ENCODE measurements at places on chromosomes 11 and 22. TPM values are rescaled to one million over a fixed set of nuclear protein-coding genes. Genes with fewer than 3 reads are reported as not detected.

- no peak for DNase-seq
Measured at GRCh38 chr11:59261150-59261549, 48.4 kb upstream of the MPEG1 start.

DNA sequence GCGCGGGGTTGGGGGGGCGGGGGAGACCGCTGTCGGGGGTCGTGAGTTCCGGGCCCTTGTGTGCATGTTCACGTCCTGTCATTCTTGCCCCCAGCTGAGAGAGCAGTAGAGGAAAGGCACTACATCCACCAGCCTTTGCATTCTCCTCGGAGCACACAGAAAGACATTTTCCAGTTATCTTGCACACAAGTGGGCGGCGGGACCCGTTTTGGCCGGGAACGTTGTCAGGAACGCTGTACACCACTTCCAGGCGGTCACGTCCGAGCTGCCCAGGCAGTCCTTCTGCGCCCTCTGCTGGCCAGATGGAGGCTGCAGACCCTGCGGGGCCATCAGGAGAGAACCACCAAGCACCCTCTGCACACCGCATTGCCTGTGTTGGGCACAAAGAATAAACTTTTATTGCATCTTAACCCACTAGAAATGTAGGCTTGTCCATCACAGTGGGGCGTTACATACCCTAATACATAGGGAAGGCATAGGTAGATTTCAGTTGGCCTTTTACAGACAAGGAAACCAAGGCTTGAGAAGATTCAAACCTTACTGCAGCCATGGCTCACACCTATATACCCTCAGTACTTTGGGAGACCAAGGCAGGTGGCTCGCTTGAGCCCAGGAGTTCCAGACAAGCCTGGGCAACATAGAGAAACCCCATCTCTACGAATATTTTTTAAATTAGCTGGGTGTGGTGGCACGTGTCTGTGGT, 2.8 kb upstream of the CDKN1C start:
- no peak for DNase-seq

DNA sequence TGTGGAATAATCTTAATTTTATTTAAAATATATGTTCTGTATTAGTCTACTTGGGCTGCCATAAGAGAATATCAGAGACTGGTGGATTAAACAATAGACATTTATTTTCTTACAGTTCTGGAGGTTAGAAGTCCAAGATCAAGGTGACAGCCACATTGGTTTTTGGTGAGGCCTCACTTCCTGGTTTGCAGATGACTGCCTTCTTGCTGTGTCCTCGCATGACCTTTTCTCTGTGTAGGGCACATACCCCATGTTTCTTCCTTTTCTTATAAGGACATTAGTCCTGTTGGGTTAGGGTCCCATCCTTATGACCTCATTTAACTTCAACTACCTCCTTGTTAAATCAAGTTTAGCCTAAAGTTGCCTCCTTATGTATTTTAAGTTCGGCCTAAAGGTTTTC, 202.7 kb upstream of the MPPED2 start:
- DNase-seq, result no peak

DNA sequence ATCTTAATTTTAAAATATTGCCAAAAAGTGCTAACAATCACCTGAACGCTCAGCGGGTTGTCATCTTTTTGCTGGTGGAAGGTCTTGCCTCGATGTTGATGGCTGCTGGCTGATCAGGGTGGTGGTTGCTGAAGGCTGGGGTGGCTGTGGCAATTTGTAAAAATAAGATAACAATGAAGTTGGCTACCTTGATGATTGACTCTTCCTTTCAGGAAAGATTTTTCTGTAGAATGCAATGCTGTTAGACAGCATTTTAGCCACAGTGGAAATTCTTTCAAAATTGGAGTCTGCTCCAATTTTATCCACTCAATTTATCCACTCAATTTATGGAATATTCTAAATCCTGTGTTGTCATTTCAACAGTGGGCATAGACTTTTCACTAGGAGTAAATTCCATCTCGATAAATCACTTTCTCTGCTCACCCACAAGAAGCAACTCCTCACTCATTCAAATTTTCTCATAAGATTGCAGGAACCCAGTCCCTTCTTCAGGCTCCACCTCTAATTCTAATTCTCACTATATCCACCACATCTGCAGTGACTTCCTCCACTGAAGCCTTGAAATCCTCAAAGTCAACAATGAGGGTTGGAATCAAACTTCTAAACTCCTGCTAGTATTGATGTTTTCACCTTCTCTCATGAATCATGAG, 78.8 kb downstream of the LINC01488 start:
- no peak for DNase-seq

DNA sequence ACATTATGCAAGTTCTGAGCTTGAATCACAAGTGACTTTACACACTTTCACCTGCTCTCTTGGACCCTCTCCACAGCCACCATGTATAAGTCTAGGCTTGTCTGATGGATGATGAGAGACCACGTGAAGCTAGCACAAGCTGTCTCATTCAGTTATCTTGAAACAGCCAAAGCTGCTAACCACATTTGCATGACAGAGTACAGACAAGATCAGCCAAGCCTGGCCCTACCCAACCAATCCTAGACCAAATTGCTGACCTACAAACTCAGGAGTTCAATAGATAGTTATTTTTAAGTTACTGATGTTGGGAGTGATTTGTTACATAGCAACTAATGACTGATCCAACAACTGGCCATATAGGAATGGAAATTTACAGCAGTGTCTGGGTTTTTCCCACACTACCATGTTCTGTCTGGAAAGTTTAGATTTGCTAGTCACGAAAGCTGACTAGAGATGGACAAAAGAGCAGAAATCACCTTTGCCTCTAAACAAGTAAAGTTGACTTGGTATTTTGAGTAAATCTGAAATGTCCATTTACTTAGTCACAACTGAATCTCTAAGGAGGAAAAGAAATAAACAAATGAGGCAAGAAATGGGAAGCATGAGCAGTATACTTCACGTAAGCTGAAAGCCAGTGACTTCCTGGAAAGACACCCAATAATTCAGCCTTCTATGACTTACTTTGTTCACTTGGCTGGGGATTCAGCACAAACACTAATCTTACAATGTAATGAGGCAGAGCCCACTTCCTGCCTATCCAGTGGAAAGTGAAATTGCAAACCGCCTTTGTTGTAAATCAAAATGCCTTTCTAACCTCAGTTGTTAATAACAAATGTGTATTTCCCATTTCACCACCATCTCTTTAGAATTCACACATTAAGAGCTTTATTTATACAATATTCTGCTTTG, 101.7 kb downstream of the FAM181B start:
- DNase-seq, result no peak

DNA sequence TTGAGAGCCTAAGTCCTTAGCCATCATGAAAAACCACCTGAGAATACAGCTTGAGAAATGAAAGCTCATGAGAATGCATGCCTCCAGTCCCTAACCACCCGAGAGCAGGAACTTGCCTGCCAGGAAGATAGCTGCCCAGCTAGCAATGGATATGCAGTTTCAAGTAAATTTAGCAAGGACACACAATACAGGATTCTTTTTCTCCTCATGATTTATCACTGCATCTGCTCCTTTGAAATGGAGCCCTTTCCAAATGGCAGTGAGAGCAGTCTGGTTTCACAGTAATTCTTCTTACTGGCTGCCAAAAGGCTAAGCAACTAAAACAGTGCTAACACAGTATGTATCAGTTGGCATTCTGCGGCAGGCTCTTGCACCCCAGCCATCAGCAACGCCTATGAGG, 109.9 kb downstream of the MICAL3 start:
- no peak for DNase-seq

GRCh38 chr11:21501245-21501644, 691.6 kb upstream of the ANO5 start:
- DNase-seq, result no peak

GRCh38 chr11:106950067-106950491, 68.2 kb downstream of the GUCY1A2 start:
- no peak for DNase-seq

GRCh38 chr11:119745112-119745511, 16.1 kb upstream of the NECTIN1 start:
- DNase-seq, result no peak

DNA sequence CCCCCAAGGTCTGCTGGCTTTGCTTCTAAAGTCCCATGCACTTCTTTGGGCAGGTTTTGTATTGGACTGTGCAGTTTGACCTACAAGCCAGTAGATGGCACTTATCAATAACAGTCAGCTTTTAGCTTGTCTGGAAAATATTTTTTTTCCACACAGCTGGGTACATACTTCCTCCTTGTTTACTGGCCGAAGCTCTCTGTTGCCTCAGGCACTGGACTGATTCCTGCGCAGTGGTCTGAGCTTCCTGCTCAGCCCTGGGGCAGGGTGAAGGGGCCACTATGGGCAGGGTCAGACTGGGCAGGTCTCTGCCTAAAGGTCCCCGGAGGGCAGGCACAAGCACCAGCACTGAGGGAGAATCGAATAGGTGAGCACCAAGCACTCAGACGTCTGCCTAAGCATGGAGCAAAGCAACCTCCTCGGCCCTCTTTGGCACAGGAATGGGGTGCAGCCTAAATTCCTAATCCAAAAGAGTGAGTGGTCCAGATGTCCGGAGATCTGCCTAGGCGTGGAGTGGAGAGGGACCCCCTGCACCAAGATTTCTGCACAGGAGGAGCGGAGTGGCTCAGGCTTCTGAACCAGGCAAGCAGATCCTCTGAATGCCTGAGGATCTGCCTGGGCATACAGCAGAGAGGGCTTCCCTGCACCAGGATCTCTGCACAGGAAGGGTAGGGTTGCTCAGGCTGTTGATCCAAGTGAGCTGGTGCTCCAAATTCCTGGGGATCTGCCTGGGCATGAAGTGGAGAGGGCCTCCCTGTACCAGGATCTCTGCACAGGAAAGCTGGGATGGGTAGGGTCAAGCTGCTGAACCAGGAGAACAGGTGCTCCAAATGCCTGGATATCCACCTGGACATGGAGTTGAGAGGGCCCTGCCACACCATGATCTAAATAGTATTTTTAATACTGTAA, 105.9 kb upstream of the C11orf58 start:
- DNase-seq, result no peak

DNA sequence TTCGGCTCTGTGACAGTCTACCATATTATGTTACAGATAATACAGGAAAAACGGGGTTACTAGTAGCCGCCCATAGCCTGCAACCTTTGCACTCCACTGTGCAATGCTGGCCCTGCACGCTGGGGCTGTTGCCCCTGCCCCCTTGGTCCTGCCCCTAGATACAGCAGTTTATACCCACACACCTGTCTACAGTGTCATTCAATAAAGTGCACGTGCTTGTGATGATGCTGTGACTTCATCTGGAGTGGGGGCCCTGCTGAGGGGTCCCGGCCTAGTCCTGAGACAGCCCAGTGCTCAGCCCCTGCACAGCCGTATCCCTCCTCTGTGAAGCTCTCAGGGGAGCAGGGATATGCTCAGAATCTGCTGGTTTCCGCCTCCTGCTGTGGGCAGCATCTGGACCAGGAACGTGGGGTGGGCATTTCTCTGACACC, 1.2 kb downstream of the IFITM1 start:
- no peak for DNase-seq

DNA sequence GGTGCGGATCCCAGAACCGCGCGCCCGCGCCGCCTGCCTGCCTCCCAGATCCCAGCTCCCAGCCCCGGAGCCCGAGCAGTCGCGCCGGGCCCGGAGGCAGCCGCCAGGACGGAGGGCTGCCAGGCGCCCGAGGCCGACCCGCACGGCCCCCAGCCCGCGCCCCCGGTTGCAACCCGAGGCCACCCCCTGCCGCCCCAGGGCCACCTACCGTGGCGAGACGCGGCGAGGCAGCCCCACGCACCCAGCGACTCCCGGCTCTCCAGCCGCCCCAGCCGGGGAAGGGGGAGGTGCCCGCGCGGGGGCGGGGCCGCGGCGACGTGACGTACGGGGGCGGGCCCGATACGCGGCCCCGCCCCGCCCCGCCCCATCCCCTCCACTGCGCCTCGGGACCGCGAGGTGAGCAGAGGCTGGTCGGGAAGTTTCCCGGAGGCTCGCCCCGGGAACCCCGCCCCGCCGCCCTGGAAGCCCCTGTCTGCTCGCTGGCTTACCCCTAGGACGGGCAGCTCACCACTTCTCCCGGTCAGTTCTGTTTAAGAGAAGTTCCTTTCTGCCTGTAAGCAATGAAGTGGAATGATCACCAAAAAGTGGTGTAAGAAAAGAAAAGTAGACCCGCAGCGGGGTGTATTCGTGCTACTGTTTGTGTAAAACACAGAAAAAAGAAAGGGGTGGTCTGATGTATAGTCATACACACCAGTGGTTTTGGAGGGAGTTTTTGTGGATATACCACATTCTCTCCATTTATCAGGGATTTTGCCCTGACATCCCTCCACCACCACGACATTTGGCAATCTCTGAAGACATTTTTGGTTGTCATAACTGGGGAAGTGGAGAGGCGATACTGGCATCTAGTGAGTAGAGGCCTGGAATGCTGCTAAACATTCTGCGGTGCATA, at the start of gene TPST2:
TSS of gene TPST2 (minus strand) at position 288 of the 892 bp plus-strand sequence. CDS start 48,502 bp downstream, outside the sequence.
- no peak for DNase-seq

DNA sequence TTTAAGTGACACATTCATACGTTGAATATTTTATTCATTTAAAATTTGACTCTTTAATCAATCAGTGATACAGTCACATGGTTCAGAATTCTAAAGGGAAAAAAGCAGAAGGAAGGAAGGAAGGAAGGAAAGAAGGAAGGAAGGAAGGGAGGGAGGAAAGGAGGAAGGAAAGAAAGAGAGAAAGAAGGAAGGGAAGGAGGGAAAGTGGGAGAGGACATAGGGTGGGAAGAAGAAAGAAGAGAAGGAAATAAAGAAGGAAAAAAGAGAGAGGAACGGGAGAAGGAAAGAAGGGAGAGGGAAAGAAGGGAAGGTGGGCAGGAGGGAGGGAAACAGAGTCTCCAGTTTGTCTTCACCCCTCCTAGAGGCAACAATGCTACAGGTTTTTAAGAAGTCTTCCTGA, 518.6 kb downstream of the MIAT start:
- DNase-seq, result no peak

GRCh38 chr22:47848184-47848920, 1085.9 kb downstream of the TBC1D22A start:
- no peak for DNase-seq

FKBP2 gene
- total RNA-seq, result 66.0 TPM

SCGB1A1 gene
- not detected for total RNA-seq

OR6Q1 gene
- total RNA-seq, result not detected

PTPRJ gene
- 4.7 TPM for total RNA-seq

NOX4 gene
- 9.8 TPM for total RNA-seq

EFEMP2 gene
- 57.9 TPM for total RNA-seq

FOLH1 gene
- total RNA-seq, result 3.9 TPM

CCDC83 gene
- total RNA-seq, result not detected
